ENCODE measurements at places on chromosomes 2 and 18.

GRCh38 chr2:96959406-96960110 lies 26.8 kb downstream of the FAM178B start:
- DNase-seq: no peak

DNA sequence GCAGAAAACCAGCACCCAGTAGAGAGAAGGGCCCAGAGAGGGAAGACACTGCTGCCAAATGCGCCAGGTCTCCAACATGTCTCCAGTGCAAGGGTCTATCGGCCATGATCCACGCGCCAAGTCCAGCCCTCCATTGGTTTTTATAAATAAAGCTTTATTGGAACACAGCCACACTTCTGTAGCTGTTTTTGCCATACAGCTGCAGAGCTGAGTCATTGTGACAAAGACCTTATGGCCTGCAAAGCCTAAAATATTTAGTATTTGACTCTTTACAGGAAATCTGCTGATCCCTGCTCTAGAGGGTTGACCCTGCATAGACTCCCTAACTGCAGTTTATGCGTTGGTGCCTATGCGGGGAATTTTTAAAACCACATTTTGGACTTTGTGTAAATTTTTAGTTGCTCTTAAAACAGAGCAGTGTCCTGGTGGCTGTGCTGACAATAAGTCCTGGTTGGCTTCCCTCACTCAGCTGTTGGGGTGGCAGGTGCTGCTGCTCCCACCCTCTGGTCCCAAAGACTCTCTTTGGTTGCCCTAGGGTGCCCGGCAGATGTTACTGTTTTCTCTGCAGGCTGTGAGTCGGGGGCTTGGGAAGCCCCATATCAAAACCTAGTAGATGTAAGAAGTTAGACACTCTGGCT lies 154.9 kb downstream of the CTIF start:
- no peak for DNase-seq

DNA sequence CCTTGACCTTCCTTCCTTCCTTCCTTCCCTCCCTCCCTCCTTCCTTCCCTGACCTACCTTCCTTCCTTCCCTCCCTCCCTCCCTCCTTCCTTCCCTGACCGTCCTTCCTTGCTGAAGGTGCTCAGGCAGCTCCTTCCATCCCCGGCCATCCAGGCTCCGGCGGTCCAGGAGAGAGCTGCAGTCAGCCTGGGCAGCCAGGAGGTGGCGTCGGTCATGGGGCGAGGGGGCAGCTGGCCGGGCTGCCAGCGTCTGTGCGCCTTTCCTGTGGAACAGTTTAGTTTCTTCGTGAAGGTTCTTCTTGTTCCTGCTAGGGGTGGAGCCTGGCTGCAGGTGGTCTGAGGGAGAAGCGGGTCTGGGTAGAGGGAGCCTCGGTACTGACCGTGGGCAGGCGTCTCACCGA lies 15.7 kb downstream of the GPR35 start:
- peak; percentile 61 for DNase-seq

DNA sequence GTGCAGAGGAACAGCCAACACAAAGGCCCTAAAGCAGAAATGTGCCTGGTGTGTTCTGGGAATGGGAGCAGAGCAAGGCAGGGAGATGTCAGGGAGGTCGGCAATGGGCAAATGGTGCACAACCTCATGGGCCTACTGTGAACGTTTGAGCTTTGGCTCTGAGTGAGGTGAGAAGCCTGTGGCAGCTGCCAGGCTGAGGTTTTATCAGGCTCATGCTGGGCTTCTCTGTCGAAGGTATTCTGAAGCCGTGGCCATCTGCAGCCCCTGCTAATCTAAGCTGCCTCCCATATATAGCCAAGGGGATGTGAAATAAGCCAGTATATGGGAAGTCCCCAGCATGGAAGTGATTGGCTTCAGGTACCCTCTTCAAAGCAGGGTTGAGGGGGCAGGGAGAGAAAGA lies 193.3 kb downstream of the SLC4A3 start:
- no peak for DNase-seq

DNA sequence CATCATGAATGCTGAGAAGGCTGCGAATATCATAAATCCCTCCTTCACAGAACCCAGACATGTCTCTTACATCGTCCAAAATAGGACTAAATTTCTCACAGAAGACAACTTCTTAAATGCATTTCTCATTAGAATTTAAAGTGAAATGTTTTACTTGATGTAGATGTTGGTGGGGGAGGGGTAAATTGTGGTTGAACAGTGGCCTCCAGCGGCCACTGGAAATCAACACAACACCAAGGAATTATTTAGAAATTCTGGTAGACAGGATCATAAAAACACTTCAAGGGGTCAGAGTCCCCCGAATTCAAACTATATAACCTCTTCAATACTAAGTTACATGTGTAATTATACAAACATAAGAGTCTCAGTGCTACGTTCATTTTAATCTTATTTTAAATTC lies 135.9 kb downstream of the ABCA12 start:
- DNase-seq: no peak

GRCh38 chr2:208042041-208042440 lies 16.7 kb upstream of the PLEKHM3 start:
- DNase-seq: no peak

DNA sequence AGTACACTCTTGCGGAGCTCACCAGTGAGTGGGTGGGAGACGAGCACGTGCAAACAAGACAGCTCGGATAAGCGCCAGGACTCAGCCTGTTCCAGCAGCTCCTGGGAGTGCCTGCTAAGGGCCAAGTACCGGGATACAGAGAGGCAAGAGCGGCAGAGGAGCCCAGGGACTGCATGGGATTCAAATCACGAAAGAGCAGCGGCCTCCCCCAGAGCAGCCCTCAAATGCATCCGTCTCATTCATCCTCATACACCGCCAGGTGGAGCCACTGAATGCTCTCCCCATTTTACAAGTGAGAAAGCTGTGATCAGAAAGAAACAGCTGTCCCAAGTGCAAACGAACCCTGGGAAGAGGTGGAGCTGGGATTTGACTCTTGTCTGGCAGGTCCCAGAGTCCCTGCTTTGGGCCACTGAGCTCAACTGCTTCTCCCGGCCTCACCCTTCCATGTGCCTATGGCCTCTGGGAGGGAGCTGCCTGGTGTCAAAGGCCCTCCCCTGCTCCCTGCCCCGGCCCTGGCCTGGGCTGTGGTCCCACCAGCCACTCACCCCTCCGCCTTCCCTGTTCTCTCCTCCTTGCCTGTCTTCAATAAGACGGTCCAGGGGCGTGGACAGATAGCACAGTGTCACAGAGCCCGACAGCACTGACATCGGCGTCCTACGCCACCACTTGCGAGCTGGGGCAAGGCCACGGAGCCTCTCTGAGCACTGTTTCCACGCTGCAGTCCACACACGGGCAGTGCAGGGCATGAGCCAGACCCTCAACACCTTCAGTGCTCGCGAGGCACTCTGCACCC lies 72.8 kb upstream of the TAF1B start:
- DNase-seq: peak; percentile 80

- peak; percentile 86 for DNase-seq
Observed at GRCh38 chr2:199979832-199980628, 24.6 kb downstream of the MAIP1 start.

DNA sequence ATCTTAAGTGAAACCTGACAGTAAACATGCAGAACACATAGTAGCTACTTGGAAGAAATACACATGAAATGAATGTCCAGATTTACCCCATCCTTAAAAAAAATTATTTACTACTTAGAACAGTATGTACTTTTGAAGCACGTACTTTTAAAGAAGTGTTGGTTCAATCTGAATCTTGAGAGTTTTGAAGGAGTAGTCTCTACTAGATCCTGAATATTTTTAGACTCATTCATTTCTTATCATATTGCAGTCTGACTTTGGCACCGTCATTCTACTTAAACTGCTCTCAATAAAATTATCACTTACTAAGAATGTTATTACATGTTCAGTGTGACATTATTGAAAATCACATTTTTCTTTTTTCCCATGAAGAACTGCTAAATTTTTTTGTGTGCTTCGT lies 187.8 kb downstream of the DPP4 start:
- DNase-seq: no peak

DNA sequence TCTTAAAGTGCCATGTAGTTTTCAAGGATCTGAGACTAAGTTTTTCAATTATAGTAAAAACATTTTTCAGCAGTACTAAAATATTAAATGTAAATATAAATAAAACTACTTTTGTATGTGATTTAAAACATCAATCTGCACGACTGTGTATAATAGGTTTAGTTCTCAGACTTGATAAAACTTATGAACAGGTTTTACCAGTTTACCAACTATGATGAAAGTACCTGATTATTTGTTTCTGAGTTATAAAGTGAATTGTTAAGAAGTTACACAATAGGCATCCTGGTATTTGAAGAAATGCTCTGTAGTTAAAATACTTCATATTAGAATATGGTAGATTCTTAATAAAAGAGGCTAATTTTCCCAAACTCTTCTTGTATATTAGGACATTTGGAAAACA lies 14.8 kb downstream of the RELCH start:
- no peak for DNase-seq

GRCh38 chr2:152413228-152414030 lies 78.5 kb downstream of the FMNL2 start:
- no peak for DNase-seq

DNA sequence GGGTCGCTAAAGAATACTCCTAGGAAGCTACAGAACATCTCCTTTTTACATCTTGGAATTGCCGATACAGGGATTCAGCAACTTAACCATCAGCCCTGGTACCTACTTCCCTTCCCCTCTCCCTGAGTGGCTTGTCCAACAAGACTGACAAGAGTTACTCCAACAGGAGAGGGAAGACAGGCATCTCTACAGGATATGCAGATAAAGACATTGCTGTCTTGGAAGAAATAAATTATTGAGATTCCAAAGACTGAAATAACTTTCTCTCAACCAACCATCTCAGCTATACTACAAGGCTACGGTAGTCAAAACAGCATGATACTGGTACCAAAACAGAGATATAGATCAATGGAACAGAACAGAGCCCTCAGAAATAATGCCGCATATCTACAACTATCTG lies 87.2 kb downstream of the TRABD2A start:
- DNase-seq: no peak

DNA sequence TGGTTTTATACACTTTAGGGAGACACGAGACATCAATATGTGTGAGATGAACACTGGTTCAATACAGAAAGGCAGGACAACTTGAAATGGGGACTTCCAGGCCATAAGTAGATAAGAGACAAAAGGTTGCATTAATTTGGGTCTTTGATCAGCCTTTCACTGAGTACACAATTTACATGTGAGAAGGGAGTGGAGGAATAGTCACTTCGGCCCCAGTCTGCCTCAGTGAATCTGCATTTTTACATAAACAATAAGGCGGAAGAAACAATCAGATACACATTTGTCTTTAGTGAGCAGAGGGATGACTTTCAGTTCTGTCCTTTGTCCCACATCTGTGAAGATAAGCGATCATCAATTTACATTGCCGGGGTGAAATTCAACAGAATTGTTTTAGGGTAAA lies 104.3 kb upstream of the ARL4C start:
- DNase-seq: no peak

DNA sequence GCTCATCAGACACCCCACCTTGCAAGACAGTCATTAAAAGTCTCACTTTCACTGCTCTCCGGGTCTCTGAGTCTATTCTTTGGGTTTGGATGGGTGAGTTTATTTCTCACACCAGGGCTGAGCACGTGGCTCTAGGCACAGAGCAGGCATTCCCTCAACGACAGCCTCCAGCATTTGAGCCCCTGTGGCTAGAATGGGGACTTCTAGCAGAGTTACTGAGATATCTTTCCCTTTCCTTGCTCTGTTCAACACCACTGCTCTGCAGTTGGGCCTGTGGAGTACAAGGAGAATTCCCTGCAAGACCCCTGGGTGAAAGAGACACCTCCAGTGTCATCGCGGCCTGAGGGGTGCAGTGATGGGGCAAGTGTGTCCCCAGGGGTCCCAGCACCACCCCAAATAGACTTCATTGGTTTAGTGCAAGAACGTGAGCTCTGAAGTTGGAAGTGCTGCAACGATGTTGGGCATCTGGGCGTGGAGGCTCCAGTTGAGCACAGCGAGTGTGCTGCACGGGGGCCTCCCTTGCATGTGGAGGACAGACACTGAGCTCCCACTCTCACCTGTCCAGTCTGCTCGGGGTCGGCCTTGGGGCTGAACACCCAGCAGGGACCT lies 184.1 kb upstream of the HS6ST1 start:
- no peak for DNase-seq

GRCh38 chr2:37570773-37571586 lies 100.5 kb downstream of the CDC42EP3 start:
- DNase-seq: no peak

DNA sequence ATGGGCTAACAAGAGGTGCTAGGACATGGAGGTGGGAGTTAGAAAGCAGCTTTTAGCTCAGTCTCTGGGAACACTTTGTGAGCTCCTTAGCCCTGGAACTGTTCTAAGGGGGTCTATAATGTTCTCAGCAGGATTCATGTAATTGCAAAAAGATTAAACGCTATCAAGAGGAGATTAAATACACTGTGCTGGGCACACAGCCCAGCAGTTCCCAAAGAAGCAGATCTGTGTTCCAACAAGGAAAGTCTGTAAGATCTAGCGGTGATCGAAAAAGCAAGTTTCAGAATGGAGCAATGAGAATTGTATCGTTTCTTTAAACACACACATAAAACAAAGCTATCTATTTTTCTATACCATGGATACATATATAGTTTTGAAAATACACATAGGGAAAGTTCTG lies 2.4 kb upstream of the ARID5A start:
- DNase-seq: no peak

DNA sequence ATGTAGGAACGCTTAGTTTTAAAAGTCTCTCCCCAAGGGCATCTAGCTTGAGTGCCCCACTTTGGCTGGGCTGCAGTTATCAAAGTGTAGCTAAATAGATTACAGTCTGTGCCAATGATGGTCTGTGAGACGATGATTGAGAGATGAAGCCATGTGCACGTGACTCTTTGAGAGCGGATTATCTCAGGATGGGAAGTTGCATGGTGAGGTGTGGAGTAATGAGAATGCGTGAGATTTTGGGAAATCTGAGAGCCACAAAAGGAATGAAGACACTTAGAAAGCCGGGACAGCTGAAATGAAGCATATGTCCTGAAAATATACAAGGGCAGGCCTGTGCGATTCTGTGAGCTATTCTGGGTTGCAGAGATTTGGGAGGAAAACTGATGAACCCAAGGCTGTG lies 370.0 kb downstream of the TGIF1 start:
- DNase-seq: no peak

- peak; percentile 14 for DNase-seq
Observed at GRCh38 chr2:207046724-207047123, 107.4 kb downstream of the CPO start.

GRCh38 chr2:12180031-12180430 lies 433.6 kb downstream of the LPIN1 start:
- no peak for DNase-seq

- DNase-seq: no peak
Observed at GRCh38 chr2:134399096-134399495, 145.2 kb downstream of the MGAT5 start.

DNA sequence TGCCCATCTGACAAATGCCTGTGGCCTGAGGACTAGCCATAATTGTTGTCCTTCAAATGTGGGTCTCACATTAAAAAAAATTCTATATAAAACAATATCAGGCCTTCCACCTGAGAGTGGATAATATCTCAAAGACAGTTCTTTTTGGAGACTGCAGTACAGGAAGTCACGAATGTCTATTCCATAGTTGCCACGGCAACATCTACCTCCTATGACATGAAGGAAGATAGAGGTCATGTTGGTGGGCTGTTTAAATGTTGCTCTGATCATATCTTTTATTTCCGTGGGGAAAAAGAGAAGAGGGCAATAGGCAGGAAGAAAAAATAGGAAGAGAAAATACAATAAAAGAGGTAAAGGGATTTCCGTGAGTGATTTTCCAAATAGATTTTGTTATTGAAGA lies 151.8 kb downstream of the ARL6IP6 start:
- no peak for DNase-seq

GRCh38 chr2:16375351-16375750 lies 290.3 kb downstream of the CYRIA start:
- no peak for DNase-seq

GRCh38 chr2:86039178-86039962 lies 66.3 kb downstream of the POLR1A start:
- DNase-seq: peak; percentile 24

- DNase-seq: no peak
Observed at GRCh38 chr2:200148366-200148765, 158.1 kb upstream of the SPATS2L start.
